NCI-H2171 (cell line): ENCODE measurements at places on chromosomes 6 and 20.

GRCh38 chr20:36825385-36826104 is 50.4 kb upstream of the TLDC2 start:
- peak; percentile 35 for DNase-seq

DNA sequence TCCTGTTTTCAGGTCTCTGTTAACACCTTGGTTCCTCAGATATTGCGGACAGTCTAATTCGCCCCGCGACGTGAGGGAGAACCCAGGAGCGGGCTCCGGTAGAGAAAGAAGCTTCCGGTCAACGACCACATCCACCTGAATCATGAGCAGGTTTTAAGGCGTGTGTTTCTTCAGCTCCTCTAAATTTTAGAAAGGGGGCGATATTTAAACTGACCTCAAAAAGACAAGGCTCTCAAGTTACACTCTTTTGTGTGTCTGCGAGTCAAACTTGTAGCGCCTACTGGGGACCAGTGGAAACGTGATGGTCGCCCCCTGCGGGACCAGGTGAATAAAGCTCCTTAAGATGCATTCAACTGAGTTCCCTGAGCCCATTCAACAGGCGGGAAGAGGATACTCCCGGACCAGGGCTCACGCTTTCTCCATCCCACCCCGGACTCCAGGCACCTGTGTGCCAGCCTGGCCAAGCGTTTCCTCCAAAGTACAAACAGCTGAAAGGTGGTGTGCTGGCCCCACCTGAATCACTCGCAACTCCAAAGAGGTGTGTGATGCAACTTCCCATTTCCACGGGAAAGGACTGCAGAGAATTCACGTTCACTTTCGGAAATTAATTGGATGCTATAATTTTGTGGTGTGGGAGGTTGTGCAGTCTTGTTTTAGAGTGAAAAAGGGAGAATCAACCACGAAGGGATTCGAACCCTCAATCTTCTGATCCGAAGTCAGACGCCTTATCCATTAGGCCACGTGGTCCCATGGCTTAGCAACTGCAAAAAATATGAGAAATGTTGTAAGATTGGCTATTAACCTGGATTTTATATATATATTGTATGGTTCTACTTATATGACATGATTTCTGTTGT is 17.0 kb downstream of the GPX5 start:
- peak; percentile 39 for DNase-seq

- DNase-seq = no peak
These were observed 667 bp downstream of the CAP2 start for GRCh38 chr6:17393892-17394631.

DNA sequence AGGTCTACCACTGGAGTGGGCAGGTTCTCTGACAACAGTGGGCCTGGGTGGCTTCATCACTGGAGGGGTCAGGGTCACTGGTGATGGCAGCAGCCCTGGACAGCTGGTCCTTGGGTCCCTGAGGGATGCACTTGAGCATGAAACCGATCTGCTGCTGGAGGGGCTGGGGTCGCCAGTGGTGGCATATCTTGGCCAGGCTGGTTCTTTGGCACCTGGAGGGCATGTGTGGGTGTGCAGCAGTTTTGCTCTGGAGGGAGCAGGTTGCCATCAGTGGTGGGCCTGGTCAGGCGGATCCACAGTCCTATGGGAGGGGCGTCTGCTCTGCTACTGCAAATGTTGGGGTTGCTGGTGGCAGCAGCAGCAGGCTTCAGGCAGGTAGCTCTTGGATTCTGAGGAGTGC is 117.0 kb downstream of the AIG1 start:
- DNase-seq = no peak

DNA sequence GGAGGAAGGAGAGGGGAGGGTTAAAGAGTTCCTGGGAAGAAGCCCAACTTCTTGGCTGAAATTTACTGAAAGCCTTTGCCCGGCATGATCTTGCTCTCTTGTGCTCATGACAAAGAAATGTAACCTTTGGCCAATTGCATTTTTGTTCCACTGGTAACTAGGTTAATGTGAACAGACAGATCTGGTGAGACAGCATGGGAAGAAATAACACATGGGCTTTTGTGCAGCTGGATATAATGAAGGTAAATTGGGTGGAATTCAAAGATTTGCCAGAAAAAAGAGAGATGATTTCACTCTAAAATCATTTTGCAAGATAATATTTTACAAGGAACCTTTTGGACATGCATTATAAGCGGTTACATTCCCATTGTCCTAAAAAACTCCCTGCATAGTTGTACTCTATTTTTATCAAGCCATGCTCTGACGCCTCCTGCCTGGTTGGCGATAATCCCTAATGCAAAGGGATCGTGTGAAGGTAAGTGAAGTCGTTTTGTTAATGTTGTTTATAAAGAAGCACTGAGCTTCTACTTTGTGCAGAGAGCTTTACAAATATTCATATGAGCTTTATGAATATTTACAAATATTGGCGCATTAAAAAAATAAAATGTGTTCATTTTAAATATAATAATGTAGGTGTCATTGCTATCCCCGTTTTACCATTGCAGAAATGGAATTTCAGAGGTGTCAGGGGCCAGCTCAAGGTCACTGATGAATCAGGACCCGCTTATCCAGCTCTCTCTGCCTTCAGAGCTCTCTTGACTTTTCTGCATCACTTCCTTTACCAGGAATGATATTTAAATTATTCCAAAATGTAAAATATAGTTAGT is 161.3 kb upstream of the AGPAT4 start:
- DNase-seq = no peak

GRCh38 chr6:41201764-41202173 is 820 bp upstream of the TREML2 start:
- no peak for DNase-seq
